ENCODE measurements at places on chromosomes 5 and 9.

DNA sequence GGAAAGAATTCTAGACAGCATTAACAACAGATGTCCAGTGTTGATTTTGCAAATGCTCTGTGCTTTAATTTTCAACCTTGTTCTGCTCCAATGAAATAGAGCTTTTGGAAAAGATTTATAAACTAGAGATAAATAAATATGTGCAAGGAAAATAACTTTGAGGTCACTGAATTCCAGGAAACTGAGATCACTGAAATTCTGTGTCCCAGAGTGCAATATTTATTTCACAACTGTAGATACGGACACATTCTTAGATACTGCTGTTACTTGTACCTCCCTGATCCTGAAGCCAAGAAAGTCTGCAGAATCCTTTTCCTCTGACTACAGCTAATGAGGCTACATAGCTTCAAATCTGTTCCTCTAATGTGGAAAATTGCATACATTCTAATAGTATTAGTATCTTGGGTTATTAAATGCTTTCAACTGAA is 222.9 kb downstream of the DOCK8 start:
- peak; percentile 92 for DNase-seq

GRCh38 chr9:137294091-137294680 is 7.9 kb downstream of the NRARP start:
- peak; percentile 26 for DNase-seq

DNA sequence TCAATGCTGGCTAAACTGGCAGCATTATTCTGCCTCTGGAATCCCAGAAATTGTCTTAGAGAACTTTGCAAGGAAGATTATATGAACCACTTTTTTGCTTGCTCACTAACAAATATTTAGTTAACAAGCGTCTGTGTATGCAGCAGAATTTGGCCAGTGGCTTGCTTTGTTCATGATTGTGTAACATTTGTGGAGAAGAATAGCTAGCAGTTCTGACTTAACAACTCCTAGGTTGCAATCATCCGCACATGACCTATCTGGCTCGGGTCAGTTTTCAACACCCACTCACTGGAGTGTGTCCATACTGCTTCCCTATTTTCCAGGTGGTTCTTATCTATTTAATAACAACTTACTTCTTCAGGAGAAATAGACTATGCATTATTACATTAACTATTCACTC is 98.5 kb downstream of the SNX18 start:
- peak; percentile 67 for DNase-seq

- DNase-seq = no peak
These were observed 9.8 kb downstream of the DOCK2 start for GRCh38 chr5:169646856-169647255.

DNA sequence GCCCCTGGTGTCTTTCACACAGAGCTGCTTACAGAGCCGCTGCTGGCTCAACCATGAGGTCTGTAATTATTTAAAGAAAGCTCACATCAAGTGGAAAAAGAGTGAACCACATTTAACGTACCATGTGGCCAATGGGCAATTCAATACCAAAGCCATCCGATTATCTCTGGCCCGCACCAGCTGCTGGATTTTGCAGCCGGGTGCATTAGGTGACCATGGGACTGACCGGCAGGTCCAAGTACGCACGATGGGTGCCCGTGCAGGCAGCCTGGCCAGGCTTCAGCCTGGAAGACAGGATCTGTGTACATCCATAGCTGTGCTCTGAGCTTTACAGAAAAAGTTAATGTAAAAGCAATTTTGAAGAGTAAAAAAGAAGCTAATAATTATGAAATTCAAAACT is 20.5 kb downstream of the PPARGC1B start:
- DNase-seq = no peak

DNA sequence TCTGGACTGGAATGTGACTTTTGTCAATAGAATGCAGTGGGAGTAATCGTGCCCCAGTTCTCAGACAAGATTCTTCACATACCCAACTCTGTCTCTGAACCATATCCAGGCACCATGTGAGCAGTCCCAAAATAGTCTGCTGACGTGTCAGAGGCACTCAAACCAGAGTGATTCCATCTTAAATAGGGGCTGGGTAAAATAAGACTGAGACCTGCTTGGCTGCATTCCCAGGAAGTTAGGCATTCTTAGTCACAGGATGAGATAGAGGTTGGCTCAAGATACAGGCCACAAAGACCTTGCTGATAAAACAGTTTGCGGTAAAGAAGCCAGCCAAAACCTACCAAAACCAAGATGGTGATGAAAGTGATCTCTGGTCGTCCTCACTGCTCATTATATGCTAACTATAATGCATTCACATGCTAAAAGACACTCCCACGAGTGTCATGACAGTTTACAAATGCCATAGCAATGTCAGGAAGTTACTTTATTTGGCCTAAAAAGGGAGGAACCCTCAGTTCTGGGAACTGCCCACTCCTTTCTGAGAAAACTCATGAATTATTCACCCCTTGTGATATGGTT is 16.9 kb upstream of the PLCXD3 start:
- peak; percentile 100 for DNase-seq

DNA sequence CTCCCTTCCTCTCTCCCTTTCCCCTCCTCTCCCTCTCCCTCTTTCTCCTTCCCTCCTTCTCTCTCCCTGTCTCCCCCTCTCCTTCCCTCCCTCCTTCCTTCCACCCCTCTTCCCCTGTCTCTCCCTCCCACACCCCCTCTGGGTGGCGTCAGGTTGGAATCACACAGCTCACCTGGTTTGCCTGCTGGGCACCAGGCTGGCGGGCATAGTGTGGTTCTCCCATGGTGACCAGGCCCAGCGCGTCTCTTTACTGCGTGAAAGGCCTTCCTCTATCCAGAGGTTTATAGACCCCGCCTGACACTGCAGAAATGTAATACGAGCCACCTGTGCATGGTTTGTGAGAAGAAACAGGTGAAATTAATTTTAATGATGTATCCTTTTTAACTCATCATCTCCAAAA is 76.2 kb downstream of the MRPL36 start:
- no peak for DNase-seq

DNA sequence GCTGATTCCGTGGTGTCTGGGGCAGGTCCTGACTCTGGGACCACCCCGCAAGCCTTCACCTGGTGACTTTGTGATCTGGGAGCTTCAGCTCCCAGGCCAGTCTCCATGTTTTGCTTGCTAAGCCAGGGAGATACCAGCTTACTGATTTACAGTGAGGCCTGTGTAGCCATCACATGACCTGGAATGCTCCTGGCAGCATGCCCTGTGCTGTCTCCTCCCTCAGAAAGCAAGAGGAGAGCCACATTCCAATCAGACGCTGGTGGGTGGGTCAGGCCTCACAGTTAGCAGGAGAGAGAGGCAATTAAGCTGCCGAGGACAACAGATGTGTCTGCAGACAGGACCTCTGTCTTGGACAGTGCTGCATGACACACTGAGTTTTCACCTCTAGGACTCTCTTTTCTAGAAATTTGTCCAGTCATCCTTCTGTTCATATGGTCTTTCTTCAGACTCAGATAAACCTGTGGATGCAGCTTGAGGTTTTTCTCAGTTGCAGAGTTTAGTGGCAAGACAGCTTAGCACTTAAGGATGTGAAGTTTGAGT is 24.4 kb upstream of the GRPEL2 start:
- peak; percentile 91 for DNase-seq

DNA sequence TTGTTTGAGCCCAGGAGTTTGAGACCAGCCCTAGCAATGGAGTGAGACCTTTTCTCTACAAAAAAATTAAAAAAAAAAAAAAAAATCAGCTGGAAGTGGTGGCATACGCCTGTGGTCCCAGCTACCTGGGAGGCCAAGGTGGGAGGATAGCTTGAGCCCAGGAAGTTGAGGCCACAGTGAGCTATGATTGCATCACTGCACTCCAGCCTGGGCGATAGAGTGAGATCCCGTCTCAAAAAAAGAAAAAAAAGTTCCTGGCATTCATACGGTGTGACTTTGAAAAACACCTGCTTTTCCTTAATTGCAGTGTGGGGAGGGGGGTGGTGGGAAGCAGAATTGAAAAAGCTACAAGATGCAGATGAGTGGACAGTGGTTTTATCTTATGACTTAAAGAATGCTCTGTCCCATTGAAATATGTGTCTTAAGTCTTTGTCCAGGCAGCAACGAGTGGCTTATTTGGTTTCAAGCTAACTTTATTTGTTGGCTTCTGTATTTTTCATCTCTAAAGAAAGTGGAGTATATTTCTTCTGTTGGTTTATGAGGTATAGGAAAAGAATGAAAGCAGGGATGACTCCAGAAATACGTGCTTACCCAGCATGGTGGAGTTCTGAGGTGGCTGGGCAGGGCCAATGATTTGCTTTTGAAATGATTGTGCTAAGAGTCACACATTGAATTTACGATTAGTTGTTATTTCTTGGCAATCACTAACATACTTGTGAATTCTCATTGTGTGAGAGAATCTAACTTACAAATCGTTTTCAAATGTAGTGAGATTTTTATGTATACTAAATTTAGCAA is 27.8 kb downstream of the ROPN1L start:
- DNase-seq = peak; percentile 90

DNA sequence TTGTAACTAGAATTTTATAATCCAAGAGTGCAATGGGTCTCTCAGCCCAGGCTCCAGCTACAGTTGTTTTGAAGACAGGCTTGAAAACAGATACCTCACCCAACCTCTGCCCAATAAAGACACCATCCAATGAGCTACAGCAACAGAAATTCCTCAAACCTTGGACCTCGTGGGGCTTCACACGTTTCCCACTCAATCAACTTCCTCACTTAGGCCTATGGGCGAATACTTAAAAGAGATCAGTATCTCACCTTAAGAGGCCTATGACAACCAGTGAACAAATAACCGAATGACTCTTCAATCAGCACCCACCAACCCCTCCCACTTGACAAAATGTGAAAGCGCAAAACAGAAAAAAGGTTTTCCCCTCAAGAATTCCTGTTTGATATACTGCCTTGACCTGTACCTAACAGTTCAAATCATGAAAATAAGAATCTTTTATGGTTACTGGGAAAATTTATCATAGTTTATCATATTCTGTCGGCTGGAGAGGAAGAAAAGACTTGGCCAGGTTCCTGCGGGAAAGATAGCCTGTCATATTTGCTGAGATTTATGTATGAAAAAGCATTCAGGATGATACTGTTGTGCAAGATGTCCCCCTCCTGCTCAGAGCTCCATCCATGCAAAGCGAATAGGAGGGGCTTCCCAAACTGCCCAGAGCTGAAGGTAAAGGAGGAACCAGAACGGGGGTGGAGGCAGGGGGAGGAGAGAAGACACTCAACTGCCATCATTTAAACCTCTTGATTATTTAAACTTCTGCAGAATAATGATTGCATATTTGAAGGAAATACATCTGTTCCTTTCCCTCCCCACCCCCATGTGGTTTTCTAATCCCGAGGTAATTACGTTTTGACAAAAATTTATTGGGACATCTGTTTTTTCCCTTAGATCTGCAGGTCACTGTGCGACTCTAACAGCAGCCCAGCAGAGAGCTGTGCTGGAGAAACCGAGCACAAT is 256.3 kb downstream of the NFIB start:
- DNase-seq = no peak

DNA sequence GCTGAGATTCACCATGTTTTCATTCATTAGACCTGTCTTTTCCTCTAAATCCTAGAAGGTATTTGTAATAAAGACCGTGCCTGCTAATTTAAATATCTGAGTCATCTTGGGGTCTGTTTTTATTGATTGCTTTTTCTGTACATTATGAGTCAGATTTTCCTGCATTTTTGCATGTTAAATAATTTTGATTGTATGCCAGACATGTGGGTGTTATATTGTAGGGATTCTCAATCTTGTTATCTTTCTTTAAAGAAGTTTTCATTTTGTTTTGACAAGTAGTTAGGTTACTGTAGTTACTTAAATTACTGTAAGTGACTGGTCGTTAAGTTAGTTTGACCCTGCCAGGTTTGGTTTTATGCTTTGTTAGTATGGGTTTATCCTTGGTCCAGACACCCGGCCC is 35.1 kb downstream of the EXOSC2 start:
- peak; percentile 83 for DNase-seq

DNA sequence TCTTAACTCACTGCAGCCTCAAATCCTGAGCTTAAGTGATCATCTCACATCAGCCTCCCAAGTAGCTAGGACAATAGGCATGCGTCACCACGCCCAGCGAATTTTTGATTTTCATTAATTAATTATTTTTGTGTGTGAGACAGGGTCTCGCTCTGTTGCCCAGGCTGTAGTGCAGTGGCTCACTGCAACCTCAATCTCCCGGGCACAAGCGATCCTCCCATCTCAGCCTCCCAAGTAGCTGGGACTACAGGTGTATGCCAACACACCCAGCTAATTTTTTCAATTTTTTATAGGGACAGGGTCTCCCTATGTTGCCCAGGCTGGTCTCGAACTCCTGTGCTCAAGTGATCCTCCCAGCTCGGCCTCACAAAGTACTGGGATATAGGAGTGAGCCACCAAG is 41.4 kb downstream of the UBAP1 start:
- DNase-seq = no peak

- peak; percentile 98 for DNase-seq
These were observed 247.6 kb downstream of the TMEM232 start for GRCh38 chr5:110478895-110479294.

DNA sequence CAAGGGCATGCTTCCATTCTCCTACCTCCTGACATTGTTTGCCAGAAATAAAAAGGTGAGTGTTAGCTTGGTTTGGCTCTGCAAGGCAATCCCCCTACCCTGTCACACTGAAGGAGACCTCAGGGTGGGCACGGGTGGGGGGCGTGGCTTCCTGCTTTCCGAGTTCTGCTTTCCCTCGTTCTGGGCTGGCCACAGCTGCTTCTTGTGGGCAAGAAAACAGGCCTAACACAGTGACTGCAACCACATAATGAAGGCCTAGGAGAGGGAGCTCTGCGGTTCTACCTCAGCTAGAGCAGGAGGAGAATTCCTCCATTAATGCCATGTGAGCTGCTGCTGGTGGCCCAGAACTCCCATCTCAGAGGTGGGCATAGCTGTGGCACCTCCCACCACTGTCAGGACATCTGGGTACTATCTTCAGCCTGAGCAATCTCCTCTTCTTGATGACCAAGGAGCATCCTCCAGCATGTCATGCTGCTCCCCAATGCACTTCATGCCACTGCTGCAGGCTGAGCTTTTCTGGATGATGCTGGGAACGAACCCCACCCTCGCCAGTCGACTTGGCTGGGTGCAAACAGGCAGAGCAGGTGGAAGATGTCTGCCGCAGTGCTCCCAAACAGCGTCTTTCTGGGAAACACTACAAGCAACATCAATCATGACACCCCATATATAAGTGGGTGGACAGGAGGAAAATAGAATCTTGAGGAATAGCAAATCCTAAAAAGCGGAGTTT is 139.5 kb upstream of the RAPGEF1 start:
- DNase-seq = no peak

- peak; percentile 31 for DNase-seq
These were observed 42.9 kb downstream of the FAF2 start for GRCh38 chr5:176491101-176491502.

GRCh38 chr9:105296877-105297287 is 52.4 kb downstream of the SLC44A1 start:
- DNase-seq = peak; percentile 96

DNA sequence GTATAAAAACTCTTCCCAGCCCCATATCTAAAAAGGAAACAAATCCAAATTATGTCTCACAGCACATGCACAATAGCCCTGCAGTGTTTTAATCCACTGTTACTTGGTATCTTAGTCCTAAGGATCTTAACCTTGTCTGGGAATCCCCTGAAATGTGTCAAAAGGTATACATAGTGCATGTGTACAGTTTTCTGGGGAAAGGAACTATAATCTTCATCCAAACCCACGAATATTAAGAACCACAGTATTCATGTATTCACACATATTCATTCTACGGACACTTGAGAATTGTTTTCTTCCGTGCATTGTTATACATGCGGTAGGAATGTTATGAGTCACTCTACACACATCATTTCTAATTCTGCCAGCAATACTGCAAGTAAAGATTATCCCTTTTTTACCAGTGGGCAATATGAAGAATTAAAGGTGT is 47.8 kb upstream of the SNX2 start:
- peak; percentile 85 for DNase-seq

GRCh38 chr5:114327987-114328386 is 33.9 kb upstream of the KCNN2 start:
- DNase-seq = no peak
